ENCODE measurements at places on chromosomes 4 and X.

DNA sequence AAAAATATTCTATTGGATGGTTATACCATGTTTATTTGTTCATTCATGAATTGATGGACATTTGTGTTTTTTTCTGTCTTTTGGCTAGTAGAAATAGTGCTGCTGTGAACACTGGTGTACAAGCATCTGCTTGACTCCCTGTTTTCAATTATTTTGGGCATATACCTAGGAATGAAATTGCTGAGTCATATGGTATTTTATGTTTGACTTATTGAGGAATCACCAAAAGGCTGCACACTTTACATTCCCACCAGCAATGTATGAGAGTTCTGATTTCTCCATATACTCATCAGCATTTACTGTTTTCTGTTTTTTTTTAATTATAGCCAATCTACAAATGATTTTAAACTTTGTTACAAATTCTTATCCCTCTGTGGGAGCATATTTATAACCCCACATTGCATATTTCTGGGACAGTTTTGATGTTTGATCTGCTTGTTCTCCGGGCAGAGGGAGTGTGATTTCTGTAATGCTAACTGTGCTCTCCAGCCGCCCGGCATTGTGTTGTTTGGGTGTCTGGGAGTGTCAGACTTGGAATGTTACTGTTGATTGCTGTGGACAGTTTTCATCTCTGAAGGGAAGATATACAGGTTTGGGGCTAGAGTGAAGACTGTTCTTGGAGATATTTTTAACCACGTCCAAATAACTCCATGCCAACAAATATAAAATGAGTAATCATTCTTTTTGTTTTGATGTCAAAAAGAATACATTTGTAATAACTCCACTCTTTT, 60.5 kb upstream of the PGRMC2 start:
- no peak for DNase-seq

DNA sequence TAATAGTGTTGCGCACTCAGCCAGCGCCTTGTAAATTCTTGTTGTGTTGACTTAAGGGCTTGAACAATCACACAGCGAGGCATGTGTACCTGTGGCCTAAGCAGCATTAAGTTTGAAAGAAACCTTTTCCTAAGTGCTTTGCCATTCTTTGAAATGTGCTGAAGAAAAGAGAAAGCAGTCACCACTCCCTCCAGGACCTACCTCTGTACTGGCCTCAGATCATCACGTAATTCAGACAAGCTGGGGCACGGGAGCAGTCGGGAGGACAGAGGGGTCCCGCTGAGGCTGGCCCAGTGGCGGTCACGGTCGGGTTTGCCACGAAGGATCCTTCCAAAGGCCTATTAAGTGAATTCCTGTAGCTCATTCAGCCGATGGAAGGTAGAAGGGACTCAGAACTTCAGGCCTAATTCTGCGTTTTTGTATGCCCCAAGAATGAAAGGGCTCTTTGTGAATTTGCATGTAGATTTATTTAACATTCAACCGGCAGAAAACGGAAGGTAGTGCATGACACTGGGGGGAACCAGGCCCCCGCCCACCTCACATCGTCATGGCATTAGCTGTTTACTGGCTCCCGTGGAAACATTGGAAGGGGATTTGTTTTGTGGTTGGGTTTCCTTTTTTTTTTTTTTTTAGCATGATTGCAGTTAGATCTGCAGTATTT, 106.3 kb downstream of the TRAPPC11 start:
- no peak for DNase-seq

- no peak for DNase-seq
These were observed 47.5 kb downstream of the CPZ start for GRCh38 chr4:8639777-8640720.

- DNase-seq, result no peak
These were observed 72.9 kb downstream of the YIPF6 start for GRCh38 chrX:68571610-68572311.

- no peak for DNase-seq
These were observed 32.8 kb upstream of the SGMS2 start for GRCh38 chr4:107791902-107792301.

- no peak for DNase-seq
These were observed 72.9 kb downstream of the WDR19 start for GRCh38 chr4:39255266-39255665.

DNA sequence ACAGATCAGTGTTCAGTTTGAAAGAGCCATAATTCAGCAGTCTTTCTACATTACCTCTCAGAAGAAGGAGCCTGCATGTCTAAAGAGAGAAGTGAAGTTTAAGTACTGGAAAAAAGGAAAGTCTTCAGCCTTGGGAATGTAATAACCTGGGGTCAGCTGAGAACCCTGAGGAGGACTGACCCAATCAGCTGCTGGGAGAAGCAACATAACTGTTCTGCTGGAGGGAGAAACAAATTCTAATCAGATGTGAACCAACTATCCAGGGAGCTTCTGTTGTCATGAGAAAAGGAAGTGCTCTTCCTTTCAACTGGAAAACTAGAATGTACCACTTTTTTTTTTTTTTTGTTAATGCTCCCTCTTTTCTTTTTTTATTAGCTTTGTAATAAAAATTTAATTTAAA, 64.5 kb upstream of the PDE5A start:
- DNase-seq, result no peak

DNA sequence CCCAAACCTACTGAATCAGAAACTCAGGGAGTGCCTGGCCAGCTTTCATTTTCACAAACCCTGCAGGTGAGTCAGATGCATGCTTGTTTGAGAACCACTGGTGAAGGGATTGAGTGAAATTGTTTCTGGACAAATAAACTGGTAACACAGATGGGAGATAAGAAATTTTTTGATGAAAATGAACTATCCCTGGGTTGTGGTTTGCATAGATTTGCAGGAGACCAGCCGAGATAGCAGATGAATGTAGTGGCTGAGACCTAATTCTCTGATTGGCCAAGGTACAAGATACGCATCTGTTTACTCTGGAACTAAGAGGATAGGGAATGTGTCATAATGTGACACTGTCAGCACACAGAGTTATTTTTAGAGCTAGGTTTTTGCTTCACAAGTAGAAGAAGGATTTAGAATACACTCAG, 117.8 kb upstream of the NOCT start:
- no peak for DNase-seq

DNA sequence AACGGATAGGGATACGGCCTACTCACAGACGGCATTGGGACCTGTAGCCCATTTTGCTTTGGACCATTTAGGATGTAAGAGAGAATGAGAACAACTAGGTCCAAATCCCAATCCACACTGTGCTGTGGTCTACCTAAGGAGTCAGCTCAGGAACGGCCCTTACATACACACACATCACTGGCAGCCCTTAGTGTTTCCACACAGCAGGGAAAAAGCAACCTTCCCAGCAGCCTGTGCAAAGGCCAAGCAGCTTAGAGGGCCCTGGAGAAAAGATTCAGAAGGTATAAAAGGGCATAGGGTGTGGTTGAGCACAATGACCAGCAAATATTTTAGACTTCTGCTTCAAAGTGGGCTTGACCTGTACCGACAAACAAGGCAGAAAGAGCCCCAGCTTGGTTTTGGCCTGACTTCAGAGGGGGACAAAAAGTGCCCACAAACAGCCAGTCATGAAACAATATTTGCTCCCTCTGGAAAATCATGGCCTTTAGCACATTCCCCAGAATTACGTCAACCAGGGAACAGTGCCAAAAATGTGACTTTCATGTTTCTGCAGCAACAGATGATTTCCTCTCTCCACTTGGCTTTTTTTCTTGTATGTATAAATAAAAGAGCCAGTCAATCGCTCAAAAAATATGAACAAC, 359.5 kb upstream of the FGF16 start:
- no peak for DNase-seq
